Activated CD4-positive, CD25-positive, alpha-beta regulatory T cell treated with anti-CD3 and anti-CD28 coated beads, Interleukin-2, amount 50 U/mL, for 24 hours (primary cell): ENCODE measurements at places on chromosomes 11 and 22.

GRCh38 chr11:66912911-66913310, 45.3 kb downstream of the PC start:
- ATAC-seq, result no peak

GRCh38 chr22:46754826-46755225, 7.6 kb upstream of the TBC1D22A start:
- no peak for ATAC-seq

DNA sequence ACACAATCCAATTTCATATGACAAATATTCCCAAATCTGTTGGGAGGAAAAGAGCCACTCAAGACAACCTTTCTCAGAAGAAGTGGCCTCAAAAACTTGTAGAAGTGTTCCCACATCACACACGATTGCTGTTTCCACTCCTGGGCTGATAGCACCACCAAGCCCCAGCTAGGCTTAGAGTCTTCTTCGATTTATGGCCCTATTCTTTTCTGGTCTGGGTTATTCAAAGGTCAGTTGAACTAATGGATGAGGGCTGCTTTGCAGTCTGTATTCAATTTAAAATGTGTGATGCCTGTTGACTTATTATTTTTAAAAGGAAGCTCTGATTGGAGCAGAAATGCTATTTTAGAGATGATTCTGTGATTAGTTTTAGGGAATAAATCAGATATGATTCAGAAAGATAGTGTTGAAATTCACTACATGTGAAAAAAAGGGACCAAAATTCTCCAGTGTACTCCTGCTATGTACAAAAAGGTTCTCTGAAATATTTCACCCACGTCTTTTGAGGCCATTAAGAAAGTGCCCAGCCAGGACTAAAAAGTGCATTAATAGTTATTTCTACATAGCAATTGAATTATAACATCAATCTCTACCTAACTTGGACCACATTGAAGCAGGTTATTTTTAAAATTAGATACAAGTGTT, 57.3 kb upstream of the SPON1 start:
- no peak for ATAC-seq

DNA sequence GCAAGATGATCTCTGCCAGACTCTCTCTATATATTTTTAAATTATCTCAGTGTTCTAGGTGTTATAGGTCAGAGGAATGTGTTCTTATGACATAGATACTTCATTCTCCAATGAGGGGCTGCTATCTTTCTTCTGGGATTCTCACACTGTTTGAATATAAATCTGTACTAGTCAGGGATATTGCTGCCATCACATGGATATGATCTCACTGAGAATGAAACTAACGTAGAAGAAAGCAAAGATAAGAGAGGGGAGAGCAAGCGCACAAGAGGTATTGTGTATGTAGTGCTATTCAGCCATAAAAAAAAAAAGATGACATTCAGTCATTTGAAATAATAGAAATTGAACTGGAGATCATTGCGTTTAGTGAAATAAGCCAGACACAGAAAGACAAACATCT, 42.2 kb upstream of the SLC36A4 start:
- ATAC-seq, result no peak

DNA sequence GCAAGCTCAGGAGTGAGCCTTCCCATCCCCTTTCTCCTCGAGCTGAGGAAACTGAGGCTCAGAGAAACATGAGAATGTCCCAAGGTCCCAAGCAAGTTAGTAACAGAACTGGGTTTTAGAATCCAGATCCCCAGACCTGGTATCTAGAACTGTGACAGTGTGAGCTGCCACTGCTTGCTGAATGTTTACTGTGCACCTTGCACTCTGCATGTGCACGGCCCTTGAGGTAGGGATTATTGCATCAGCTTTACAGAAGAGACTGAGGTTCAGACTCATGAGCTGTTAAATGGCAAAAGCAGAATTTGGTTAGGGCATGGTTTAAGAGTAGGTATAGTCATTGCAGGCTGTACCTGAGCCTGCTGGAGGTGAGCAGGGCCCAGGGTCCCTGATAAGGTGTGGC, 3.8 kb upstream of the MPPED1 start:
- ATAC-seq, result no peak

DNA sequence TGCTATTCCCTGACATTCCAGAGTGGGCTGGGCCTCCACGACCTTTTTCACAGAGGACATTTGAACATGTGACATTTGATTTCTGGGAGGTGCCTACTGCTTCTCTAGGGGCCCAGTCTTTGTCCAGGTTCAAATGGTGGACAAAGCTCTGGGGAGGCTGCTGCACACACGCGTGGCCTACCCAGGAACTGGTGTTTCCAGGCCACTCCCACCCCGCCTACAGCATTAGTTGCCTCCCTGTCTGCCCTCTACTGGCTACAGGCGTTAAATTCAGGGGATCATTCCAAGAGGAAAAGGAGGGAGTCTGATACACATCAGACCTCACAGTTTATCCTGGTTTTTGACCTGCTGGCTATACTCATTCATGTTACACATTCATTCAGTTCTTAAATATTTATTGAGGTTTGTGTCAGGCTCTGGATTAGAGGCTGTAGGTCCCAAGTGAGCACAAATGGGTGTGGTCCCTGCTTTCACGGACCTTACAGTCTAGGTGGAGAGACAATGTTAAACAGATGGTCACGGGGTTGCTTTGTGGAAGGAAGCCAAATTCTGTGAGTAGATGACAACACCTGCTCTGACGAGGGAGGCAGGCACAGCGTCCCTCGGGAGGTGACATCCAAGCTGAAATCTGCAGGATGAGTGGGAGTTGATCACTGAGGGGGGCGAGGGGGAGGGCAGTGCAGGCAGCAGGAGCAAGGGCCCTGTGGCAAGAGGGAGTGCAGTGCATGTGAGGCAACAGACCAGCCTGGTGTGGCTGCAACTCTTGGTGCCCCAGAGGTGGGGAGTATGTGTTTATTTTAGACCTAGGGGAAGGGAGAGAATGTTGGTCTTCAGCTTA, 11.8 kb downstream of the TUB start:
- ATAC-seq, result no peak

GRCh38 chr11:83051760-83052671, 19.7 kb downstream of the RAB30 start:
- peak; percentile 72 for ATAC-seq
